ENCODE measurements at places on chromosomes 11 and 22.

DNA sequence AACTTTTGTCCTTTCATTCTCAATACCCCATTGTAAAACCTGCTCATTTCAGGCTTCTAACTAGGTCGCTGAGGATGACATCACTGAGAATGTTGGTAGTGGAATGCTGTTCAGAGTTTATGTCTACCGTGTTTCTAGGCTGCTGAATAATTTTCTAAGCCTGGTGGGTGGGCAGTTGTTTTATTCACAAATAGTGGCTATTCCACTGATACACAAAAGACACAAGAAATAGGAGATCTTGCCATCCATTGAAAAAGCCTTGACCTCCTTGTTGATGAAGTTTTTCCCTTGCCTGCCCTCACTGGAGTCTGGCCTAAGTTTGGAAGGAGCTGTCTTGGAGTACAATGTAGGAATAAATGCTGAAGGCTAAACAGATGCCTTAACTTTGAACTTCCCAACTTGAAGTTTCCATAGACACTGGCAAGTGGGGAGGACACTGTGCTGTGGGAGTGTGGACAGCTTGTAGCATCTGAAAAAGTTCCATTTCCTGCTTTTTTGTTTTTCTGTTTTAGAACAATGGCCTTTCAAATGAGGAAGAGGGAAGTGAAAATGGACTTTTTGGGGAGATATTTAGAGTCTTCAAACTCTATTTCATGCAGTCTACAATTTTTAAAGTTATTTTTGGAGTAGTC lies 59.2 kb downstream of the TRIM44 start:
- DNase-seq: no peak

GRCh38 chr11:3767536-3767935 lies 29.8 kb downstream of the NUP98 start:
- no peak for DNase-seq

DNA sequence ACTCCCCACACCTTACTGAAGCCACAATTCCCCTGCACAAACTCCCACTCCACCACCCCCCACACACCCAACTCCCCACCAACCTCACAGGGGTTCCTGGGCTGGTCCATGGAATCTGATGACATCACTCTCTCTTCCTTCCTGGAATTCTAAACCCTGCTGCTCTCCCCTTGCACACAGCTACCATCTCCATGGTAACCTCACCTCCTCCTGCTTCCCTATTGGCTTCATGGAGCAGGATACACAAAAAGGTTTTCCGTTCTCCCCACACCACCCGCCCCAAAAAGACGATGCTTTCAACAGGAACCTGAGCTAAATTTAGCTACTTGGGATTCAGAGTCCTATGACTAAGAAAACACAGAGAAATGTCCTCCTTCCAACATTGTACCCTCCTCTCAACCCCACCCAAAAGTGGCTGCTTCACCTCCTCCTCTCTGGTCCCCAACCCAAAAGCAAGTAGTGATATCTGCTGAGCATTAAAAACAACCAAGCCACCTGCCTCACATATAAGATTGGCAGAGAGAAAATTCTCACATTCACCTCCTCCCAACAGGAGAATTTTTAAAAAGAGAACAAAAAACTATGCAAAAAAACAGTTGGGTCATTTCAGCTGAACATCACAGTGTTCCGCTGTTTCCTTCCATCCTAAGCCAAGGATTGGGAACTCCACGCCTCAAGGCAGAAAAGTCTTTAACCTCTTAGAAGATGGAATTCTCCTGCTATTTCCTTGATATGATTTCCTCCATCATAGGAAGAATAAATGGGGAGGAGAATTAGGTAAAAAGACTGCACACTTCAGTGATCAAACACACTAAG lies 66.9 kb downstream of the RBFOX2 start:
- peak; percentile 12 for DNase-seq

DNA sequence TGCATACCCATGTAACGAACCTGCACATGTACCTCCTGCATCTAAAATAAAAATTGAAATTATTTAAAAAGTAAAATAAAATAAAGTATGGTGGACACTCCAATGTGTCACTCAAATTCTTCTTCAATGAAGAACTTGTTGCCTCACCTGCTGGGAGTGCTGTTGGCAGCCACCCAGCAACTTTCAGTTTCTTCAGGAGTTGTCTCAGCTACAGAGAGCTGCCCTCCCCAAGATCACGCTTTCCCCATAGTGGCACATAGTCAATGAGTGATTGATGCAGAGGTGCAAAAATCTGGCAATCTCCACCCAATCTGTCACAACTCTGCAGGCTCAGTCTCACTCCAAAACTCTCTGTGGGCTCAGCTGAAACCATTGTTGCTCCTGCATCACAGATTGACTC lies 92.3 kb upstream of the C11orf87 start:
- DNase-seq: no peak

DNA sequence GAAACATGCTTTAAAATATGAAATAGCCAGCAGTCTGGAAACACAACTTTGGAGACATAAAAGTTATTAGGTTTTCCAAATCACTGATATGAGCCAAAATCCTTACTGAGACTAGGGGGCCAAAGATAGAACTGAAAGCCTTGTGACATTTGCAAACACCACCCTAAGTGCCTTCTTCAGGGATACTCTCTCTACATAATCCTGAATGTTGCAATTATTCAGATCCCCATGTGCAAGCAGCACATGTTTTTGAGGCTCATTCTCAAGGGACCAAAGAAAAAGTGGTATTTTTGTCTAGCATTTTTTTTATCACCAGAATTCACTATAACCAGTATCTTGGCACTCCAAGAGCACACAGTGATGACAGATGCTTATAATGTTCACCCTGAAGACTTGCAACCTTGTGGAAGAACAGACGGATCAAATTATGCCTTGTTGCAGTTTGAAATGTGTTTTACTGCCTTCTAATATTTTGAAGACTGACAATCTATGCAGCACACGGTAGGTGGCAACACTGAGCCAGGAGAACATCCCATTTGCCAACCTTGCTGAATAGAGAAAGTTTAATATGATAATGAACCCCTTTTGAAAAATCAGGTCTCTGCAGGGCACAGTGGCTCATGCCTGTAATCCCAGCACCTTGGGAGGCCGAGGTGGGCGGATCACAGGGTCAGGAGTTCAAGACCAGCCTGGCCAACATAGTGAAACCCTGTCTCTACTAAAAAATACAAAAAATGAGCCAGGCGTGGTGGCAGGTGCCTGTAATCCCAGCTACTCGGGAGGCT lies 78.5 kb downstream of the PLEKHA7 start:
- peak; percentile 6 for DNase-seq

DNA sequence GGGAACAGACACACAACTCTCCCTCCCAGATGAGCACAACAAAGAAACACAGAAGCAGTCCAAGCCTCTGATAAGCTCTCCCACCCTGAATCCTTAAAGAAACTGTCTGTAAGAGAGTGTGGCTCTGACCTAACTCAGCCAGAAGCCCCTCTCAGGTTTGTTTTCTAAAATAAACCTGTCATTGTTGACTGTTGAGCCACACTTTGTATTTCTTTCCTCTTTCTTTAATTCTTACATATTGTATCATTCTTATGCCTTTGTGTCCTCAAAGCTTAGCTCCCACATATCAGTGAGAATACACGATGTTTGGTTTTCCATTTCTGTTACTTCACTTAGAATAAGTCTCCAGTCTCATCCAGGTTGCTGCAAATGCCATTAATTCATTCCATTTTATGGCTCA lies 7.8 kb upstream of the OR8D2 start:
- DNase-seq: no peak

DNA sequence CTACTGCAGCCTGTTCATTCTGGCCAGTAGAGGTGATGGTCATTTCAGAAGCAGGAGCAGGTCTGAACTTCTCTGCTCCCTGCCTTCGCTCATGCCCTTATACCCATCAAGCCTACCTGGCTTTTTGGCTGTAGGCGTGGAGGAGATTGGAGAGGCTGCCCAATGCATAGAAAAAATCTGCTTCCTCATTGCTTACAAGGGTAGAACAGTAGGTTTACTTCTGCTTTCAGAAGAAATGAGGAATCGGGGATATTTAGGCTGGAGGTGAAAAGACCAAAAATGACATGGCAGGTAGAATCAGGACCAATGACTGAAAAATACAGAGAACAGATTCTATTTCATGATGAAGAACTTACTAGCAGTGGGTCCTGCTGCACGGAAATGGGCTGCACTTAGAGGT lies 72.9 kb upstream of the YWHAH start:
- DNase-seq: no peak

GRCh38 chr11:30133281-30133680 lies 97.5 kb upstream of the FSHB start:
- DNase-seq: no peak

DNA sequence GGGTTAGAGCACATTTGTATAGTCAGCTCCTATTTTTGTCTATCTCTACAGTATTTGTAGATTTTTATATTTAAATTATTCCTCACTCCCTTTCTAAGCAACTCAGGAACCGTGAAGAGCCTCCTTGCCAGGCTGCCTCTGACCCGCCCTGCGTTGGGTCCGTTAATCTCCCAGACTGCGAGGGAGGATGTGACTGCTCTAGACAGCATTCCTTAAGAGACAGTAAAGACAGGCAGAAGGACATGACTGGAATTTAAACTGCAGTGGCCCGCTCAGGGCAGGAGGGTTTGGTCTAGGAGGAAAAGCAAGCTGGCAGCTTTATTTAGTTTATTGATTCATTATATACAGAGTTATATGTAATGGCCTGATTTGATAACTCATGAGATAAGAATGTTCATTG lies 413.7 kb downstream of the TMEM135 start:
- no peak for DNase-seq

DNA sequence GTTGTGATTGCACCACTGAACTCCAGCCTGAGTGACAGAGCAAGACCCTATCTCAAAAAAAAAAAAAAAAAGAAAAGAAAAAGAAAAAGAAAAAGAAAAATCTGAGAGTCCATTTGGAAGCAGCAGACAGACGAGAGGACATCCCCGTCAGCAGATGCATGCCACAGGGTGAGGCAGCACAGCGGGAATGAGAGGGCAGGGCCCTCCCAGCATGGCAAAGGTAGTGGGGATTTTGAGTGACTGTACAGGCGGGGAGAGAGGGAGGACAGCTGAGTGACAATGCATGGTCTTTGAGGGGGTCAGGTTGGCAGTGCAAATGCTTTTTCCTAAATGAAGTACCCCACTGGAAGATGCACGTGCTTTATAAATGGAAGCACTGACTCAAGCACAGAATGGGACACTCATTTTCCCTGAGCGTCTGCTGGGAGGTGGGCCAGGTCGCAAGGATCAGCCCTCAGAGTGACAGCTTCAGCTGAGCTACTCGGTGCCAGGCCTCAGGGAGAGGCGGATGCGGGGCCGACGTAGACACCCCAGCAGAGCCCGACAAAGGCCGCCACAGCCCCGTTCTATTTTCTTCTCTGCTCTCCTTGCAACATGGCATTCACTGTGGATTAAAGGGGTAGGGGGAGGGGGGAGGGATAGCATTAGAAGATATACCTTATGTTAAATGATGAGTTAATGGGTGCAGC lies 113.5 kb downstream of the SHANK2 start:
- DNase-seq: peak; percentile 26

- no peak for DNase-seq
These were observed 16.9 kb downstream of the ZNF215 start for GRCh38 chr11:6943131-6943530.

DNA sequence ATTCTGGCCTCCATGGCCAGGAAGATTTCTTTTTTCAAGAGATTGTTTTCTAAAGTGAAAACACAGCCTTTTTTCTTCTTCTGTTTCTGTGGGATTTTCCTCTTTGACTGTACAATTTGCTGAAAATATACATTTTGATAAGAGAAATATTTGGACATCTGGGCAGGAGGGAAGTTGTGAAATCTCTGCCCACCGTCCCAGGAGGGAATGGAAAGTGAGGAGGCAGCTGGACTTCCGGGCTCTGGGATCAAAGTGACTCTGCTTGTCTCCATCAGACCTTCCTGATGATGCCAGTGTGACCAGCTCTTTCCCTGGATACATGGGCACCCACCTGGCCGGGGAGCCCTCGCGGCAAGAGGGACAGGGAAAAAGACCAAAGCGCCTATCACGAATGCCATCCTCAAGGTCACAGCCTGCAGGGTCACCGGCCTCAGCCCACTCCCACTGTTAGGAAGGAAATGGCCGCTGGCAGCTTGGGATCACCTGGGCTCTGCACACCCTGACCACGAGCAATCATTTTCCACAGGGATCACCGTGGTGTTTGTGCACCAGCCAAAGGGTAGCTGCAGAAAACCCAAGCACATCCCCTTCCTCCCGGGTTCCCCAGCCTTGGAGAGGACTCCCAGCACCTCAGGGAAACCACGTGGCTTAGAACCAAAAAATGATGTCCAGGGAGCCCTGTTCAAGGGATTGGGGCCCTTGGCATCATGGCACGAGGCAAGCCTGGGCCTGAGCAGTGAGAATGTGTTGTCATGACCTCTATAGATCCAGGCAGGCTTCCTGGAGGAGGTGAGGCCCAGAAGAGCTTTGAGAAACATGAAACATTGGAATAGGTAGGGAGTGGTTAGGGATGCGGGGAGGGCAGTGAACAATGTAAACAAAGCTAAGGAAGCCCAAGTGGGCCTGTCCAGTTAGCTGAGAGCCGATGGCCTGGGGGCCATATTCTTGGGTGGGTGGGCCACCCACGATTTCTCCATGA lies 29.1 kb upstream of the CCND1 start:
- DNase-seq: no peak

DNA sequence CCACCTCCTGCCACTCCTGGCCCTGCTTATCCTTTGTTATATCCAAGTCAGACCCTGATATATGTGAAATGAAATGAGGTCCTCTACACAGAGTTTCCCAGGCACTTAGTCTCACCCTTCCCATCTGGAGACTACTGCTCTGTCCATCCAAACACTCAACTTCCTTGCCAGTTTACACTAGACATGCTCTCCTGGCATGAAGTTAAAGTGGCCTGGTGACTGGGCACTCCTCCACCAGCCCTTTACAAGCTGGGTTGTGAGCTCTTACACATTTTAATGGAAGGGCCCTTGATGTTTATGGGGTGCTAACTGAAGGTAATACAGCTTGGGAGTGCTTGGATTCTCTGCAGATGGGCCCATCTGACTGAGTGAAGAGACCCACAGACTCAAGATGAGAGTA lies 216.1 kb upstream of the NARS2 start:
- peak; percentile 14 for DNase-seq

- DNase-seq: no peak
These were observed 95.7 kb upstream of the UBASH3B start for GRCh38 chr11:122559734-122560382.

DNA sequence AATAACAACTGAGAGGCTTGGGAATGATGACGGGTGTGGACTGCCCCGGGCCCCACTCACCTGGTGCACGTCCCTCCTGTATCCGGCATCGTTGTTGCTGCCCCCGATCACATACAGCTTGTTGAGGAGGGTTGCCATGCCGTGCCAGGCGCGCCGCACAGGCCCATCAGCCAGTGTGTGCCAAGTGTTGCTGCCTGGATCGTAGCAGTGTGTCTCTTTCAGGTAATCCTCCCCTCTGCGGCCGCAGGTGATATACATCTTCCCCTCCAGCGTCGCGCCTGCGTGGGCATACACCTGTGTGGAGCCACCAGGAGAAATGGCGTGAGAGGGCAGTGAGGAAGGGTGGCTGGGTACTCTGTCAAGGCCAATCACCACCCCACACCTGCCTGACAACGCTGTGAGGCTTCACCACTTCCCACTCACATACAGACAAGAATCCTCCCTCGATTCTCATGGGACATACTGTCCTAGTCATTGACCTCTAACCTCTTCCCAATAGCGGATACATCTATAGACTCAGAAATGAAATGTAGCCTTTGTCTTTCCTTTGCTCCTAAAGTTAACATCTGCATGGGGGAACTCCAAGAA lies 8.9 kb upstream of the SCARF2 start:
- DNase-seq: no peak

Measured in NCI-H1092 (cell line).